NCI-H1930 (cell line): ENCODE measurements at places on chromosomes 2 and 18.

DNA sequence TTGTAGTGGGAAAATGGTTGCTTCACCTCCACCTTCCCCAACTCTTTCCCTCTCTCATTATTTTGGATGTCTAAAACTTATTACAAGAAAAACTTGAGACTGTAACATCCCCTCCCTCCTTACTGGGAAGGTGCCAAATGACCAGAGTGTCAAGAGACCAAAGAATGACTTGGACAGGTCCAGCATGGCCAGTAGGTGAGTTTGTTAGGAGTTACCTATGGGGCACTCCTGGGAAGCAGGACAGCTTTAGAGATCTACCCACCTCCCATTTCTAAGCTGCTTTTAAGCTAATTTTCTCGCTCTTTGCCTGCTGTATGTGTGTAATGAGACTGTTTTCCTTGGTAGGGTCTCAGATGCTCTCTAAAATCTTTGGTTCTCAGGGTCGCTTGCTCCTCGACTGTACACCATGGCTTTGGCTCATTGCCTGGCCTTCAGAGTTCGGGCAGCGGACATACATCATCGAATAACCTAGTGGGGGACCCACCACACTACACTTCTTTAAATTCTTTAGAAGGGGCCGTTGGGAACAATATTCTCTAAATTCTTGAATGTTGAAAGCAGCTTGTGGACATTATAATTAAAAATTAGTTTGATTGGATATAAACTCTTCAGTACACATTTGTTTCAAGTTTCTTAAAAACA is 45.2 kb downstream of the SLC30A6 start:
- DNase-seq, result no peak

- no peak for DNase-seq
Observed at GRCh38 chr2:68193144-68193543, 35.5 kb downstream of the PNO1 start.

DNA sequence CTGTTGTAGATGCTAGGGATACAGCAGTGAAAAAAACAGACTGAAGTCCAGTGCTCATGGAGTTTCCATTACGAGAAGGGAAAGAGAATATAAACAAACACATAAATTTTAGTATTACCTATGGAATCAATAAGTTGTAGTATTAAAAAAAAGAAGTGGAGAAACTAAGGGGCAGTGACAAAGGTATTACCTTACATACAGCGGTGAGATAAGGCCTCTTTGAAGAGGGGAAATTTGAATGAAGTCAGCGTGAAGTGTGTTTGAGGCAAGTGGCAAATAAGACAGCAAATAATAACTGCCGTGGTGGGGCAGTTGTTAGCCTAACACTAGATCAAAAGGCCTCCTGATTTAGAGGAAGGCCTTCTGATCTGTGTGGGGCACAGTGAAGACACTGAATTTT is 57.9 kb downstream of the TLK1 start:
- peak; percentile 44 for DNase-seq

DNA sequence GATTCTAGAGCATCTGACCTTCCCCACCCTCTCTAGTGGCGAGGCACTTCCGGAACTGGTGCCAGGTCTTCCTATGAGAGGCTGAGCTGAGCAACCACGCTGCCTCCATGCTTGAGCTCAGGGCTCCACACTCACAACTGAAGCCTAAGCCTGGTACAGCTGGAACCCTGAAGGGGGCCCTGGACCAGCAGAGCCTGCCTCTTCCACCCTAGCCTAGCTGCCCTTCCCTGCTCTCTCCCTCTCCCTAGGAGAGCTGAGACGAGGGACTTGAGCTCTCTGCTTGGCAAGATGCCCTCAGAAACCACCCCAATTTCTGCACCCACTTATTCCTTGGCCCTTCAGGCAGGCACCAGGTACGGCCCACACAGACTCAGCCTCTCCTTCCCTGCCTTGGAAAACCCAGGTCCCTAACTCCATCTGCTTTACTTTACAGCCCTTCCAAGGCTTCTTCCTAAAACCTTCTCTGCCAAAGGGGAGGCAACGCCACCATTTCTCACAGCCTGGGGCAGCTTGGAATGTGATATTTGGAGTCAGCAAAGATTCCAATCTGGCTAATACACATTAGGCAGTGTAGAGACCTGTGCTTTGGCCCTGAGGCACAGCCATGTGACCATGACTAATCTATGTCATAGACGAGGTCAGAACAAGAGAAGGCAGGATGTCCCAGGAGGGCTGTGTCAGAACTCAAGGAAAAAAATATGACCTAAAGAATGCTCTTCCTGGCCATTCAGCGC is 18.8 kb downstream of the COX7A2L start:
- DNase-seq, result no peak

DNA sequence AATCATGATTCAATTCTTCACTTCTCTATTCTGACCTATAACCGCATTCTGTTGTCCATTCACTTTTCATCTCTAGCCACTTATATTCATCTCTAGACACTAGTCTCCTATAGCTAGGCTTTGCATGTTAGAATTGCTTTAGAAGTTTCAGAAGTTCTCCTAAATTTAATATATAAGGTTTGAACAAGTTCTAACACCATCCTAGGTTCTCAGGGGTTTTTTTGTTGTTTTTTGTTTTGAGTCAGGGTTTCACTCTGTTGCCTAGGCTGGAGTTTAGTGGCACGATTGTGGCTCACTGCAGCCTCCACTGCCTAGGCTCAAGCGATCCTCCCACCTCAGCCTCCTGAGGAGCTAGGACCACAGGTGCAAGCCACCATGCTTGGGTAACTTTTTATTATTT is 19.9 kb downstream of the WDSUB1 start:
- DNase-seq, result no peak

DNA sequence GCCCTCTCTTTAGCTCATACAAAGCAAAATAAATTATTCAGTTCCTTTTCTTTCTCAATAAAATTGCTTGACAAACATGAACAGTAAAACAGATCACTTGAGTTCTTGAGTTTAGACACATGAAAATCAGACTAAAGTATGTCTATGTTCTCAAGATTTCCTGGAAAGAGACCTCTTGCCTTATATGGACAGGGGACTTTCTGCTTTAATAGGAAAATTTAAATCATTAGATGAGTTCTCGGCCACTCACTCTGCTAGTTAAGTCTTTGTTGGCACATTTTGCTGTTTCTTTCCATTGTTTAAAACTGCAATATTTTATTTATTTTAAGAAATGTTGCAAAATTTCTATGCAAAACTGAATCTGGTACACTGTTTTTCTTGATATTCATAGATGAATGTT is 207.8 kb downstream of the RND3 start:
- DNase-seq, result no peak

DNA sequence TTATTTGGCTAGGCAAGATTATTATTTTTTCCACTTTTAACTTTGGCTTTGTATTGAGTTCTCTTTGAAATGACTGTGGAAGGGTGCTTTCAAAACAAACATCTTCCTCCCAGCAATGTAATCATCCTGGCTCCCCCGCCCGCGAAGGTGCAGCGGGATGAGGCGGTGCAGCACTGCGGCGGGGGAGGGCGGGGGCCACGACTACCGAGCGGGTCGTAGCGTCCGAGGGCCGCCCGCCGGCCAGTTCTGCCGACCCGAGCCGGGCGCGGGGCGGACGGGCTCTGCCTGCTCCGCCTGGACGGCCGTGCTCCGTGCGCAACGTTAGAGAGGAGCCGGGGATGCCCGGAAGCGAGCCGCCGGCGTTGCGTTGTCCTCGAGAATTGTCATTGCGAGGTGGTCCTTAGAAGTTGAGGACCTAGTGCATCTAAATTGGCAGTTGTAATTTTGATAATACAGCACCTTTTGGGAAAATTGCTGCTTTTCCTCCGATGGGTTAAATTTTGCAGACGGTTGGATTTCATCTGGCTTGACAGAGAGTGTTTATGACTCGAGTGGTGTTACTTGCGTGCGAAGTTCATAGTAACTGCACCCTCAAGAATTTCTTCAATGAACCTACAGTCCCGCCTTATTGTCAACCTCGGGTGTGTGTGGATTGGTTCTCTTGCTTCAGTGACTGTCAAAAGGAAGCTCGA is 1.1 kb downstream of the EPC2 start:
- DNase-seq, result peak; percentile 20

DNA sequence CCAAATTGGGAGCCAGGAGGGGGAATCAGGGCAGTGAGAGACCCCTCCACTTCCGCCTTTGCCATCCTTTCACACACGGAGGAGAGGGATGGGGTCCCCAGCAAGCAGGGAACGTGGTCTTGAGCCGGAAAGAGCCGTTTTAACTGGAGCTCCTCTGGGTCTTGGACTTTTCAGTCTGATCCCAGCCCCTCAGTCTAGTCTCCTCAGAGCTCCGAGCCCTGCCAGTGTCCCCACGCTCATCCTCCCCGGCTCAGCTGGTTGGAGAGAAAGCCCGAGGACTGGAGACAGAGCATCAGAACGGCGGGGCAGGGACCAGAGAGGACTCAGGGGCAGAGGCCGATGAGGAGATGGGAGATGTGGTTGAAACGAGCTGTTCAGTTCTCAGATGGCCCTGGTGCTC is 26.1 kb upstream of the OTOF start:
- no peak for DNase-seq

DNA sequence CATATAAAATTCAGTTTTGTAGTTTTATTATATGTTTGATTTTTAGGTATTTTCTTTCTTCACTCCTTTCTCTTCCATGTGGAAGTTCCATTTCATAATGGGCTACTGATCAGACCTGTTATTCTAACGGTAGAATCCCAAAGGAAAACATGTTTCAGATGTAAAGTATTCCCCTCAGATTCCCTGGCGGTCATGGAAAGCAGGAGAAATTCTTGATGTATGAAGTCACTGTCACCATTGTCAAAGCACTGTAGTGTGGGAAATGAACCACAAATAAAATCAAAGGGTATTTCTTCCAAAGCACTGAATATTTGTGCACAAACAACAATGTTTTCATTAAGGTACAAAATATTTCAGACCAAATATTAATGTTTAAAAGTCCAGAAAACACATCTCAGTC is 237.3 kb upstream of the KLHL14 start:
- DNase-seq, result no peak

GRCh38 chr2:134527381-134527780 is 191.4 kb downstream of the TMEM163 start:
- DNase-seq, result no peak

- DNase-seq, result no peak
Observed at GRCh38 chr2:69366-70344, 23.4 kb upstream of the FAM110C start.

DNA sequence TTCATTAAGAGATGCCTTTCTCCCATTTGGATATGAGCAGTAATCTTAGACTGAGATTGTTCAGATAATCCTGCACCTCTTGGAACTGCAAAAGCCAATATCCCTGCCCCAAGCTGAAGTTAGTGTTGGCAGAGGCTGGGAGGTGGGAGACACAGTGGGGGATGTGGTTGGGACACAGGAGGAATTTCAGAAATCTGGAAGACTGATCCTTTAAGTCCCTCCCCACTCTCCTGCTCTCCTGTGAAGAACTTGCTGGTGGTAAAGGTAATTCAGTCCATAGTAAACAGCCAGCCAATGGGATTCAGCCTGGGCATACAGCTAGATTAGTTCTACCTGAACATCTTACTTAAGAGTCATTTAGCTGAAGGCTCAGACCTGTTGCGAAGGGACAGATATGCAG is 50.0 kb upstream of the TMEM178A start:
- DNase-seq, result no peak

DNA sequence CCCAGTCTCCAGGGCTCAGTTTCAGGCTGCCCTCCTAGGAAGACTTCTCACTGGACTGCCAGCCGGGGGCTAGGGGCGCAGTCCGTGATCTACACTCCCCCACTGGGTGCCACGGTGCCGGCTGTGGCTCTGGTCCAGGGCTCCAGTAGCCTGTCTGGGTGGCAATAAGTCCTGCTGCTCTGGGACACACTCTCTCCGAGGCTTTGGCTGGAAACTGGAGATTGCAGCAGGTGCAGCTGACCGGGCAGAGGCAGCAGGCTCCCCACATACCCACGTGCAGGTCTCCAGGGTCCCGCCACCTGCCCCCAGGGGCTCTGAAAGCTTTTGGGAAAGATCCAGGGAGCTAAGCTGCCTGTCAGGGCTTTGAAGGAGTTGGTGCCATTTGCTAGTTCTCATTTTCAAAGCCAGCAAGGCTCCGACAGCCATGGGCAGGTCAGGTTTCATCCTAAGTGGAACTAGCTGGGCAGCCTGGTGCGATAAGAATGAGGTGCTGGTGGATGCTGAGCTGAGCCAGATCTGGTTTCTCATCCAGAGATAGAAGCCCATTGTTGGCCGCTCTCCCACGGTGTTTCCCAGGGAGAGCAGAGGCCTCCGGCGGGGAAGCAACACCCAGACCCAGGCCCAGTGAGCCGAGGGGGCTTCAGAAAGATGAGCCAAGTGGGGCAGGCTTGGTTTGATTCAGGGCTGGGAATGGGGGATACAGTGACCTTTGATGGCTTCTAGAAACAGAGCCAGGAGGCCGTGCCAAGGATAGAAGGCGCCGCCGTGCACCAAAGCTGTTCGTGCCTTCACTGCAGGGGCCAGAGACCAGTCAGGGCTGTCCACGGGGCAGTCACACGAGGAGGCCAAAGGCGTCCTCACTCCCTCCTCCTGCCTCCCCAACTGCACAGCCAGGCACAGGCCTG is 141.7 kb upstream of the GPC1 start:
- DNase-seq, result no peak

DNA sequence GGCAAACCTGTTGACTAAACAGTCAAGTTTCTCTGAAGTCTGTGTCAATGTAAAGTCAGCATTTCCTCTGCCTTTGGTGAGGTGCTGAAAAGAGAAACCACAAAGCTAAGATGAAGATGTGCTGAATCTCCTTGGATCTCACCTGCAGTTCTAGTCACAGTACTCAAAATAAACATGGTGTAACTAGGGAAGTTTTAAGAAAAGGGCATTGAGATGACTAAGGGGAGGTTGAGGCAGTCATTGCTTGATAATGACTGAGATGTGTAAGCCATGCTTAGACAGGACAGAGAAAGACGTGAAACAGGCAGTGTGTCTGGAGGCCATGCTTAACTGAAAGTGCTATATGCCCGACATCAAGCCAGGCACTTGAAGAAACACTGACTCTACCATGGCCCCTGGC is 1010.0 kb upstream of the CELF4 start:
- no peak for DNase-seq
